Suppressor macrophage treated with lipopolysaccharide for 4 hours (primary cell): ENCODE measurements at places on chromosomes 5 and 9.

DNA sequence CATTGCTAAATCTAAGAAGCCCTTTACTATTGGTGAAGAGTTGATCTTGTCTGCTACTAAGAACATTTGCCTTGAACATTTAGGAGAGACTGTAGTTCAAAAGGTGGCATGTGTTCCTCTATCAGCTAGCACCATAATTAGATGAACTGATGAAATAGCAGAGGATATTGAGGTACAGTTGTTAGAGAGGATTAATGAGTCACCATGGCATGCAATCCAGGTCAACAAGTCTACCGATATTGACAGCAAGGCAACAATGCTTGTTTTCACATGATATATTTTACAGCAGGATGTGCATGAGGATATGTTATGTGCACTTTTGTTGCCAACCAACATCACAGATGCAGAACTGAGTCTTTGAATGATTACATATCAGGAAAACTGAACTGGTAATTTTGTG is 134.3 kb upstream of the CDH9 start:
- DNase-seq, result no peak

- DNase-seq, result no peak
Measured at GRCh38 chr9:134635351-134636148, 6.1 kb upstream of the COL5A1 start.

GRCh38 chr9:92299116-92299515 is 5.6 kb upstream of the IARS1 start:
- peak; percentile 42 for DNase-seq

DNA sequence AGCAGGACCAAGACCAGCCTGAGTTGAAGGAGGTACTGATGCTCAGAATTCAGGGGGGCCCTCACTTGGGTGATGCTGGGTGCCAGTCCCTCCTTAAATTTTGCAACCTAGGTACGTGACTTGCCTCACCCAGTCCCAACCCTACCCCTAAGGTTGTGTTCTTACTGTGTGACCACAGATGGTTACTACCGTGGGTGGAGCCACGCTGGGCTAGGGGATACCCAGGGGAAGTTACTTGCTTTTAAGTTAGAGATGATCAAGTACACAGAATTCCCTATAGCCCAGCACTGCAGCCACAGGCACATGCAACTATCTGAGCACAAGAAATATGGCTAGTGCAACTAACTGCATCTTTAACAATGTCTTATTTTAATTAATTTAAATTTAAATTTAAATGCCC is 32.9 kb downstream of the NXNL2 start:
- no peak for DNase-seq
